SK-MEL-5 (cell line): ENCODE measurements at places on chromosomes 1 and 21. TPM values are rescaled to one million over a fixed set of nuclear protein-coding genes. Genes with fewer than 3 reads are reported as not detected.

DNA sequence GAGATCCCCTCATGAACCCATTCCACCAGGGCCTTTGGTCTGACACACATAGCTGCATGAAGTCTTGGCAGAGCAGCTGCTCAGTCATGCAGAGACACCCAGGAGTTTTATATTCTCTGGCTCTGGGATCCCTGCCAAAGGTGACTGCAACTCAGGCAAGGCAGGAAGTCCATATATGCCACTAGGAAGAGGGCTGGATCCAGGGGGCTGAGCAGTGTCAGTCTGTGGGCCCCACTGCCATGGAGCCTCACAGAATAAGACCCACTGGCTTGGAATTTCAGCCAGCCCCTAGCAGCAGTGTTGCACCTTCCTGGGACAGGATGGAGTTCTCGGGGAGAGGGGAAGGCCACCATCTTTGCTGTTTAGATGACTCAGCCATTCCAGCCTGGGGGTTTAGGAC, 199.7 kb downstream of the TBX15 start:
- DNase-seq, result peak; percentile 0

DNA sequence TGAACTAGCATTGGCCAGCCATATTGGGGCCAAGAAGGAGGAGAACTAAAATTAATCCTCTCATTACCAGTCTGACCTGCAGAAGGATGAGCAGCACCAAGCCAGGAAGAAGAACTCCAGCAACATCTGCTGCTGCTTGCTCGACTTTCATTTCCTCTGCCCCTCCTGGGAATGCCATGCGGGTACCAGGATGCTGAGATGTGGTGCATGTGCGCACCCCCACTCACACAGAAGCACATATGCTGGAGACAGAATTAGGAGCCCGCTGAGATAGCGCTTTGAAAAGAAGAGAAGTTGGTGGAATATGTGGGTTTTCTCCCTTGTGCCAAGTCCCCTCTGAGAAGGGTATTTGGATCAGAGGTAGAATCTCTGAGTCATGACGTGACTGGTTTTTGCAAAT, 70.4 kb downstream of the PLXNA2 start:
- no peak for DNase-seq

The VCAM1 gene
- not detected in 2 replicates for total RNA-seq

The NBPF6 gene
- total RNA-seq, result not detected in 2 replicates

- DNase-seq, result no peak
Measured at GRCh38 chr1:33709174-33709782, 154.6 kb upstream of the HMGB4 start.

The KCNC4 gene
- total RNA-seq, result 1.8 and 2.7 TPM in 2 replicates

DNA sequence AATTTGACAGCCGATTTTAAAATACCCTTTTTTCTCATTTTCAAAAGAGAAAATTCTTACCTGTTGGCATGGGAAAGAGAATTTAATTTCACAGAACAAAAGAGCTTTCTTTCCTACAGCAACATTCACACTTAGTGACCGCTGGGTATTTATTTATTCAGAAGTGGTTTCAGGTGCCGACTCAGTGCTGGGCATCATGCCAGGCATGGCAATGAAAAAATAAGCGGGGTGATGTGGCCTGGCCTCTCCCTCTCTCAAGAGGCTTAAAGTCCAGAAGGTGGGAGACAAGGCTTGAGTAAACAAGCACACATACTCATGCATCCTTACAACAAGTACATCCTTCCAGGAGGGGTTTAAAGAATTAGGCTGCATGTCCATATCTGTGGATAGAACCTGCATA, 4.1 kb upstream of the PCP4 start:
- no peak for DNase-seq

DNA sequence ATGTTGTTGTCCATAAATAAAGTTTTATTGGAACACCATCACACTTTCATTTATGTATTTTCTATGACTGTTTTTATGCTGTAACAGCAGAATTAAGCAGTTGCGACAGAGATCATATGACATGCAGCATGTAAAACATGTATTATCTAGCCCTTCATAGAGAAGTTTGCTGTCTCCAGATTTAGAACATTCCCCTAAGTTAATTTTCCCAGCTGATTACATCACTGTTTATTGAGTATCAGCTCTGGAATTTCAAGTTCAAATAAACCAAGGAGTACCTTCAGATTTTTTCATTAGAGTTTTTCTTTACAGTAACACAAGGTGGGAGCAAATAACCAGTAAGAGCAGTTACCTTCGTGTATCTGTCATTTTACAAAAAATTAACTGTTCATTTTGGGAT, 792.8 kb downstream of the USP25 start:
- DNase-seq, result no peak

DNA sequence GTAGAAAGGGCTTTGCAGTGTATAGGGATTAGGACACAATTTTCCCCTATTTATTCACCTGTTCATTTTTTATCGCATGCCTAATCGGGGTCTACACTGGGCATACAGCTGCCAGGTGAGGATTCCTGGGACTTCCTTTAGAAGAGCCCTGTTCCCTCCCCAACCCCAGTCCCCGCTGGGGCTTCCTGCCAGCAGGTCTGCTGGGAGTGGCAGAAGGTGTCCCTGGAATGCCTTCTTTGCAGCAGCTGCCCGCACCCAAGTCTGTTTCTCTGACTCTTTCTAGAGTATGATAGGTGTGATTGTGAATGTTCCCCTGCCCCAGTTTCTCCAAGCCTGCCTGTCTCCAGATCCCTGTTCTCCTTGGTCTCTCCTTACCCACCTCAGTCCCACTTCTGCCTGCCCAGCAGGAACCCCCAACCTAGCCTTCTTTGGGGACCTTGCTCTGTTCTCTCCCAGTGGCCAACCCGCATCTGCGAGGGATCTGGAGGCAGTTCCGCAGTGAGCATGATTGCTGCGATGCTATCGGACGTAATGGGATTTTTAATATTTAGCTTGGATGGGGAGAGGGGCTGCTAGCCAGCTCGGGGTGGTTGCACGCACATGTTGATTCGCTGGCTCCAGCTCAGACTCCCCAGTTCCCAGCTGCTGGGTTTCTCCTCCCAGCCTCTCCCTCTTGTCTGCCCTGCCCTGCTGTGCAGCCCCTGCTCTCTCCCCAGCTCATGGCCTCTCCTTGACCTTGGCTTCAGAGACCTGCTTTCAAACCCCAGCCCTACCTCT, 79.8 kb downstream of the EPHB2 start:
- DNase-seq, result no peak

DNA sequence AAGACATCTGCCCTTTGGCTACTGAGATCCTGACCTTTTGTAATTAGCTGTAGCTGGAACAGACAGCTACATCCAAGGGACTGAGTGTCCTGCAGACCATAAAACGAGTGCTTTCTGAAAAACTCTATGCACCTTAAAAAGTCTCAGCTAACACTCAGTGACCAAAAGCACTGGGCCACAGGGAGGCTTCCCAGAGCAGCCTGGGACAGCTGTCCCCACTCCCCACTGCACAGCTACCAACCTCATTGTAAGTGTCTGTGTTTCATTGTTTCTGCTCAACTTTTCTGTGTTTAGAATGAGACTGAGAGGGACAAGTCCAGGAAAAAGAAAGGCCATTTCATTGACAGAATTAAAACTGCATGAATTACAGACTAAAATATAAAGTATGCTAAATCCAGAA, 80.7 kb downstream of the SMYD2 start:
- no peak for DNase-seq

- no peak for DNase-seq
Measured at GRCh38 chr21:21439761-21440160, 441.6 kb downstream of the NCAM2 start.

- peak; percentile 74 for DNase-seq
Measured at GRCh38 chr1:155218854-155219591, 10.5 kb downstream of the MTX1 start.

The XKR8 gene
- total RNA-seq, result not detected in 2 replicates

DNA sequence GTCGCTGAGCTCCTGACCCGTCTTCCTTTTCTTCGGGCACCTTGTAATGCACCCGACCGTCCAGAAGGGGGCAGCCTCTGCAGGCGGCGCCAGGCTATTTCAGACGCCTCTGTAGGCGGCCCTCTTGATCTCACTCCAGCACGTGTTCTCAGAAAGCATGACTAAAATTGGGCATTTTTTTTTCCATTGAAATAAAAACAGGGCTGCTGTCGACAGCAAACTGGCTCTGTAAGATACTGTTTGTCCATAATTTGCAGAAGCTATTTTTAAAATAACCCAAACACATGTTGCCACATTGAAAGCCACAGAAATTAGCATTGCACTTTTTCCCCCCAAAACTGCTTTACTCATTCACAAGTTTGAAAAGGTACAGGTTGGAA, 78.0 kb downstream of the STUM start:
- DNase-seq, result peak; percentile 81

The IGSF3 gene
- 33.2 and 35.2 TPM in 2 replicates for total RNA-seq

DNA sequence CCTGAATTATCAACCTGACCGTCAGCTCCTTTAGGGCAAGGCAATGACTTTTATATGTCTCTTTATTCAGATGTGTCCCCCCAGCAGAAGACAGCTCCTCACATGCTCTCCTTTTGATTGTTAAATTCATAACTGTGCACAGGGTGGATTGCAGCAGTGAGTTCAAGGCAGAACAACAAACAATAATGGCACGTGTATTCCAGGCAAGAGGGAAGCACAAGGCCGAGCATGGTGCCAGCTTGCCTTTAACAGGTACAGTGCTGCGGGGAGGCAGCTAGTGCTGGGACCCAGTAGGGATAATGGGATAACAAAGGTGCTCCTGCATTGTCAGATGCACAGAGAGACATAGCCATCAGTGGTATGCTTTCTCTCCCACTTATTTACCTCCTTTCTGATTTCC, 248.4 kb downstream of the RHOU start:
- no peak for DNase-seq

- DNase-seq, result no peak
Measured at GRCh38 chr1:165173818-165174217, 182.7 kb downstream of the LMX1A start.

The BSDC1 gene
- 40.7 and 46.8 TPM in 2 replicates for total RNA-seq

DNA sequence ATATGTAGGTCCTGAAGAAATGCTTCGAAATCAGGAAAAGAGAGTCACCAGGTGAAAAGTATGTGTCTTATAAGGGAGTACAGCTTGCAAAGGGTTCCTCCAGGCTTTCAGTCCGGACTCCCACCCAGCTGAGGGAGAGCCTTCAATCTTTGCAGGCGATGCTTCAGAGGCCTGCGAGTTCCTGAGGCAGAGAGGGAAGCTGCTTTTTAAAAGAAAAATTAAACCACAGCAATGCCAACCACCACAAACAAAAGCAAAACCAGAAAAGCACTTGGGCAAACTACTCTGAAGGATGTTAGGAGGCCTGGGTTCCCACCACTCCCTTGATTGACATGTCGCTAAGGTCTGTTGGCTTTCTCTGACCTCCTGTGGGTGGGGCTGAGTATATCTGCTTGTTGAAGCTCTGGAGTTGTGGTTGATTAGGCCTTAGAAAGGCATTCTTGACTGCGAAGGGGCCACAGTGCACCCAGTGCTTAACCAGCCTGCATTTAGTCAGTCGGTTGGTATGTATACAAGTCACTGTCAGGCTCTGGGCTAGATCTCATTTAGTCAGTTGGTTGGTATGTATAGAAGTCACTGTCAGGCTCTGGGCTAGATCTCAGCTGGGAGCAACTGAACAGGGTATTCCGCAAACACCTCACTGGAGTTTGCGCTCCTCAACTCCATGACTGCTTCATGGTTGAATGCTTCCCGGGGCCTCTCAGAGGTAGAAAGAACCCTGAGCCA, 1.2 kb downstream of the NIPAL3 start:
- DNase-seq, result no peak

The NHLH1 gene
- total RNA-seq, result not detected in 2 replicates

- DNase-seq, result no peak
Measured at GRCh38 chr1:206666954-206667665, 17.6 kb upstream of the MAPKAPK2 start.

The OXCT2 gene
- total RNA-seq, result 0.24 and 0.26 TPM in 2 replicates

DNA sequence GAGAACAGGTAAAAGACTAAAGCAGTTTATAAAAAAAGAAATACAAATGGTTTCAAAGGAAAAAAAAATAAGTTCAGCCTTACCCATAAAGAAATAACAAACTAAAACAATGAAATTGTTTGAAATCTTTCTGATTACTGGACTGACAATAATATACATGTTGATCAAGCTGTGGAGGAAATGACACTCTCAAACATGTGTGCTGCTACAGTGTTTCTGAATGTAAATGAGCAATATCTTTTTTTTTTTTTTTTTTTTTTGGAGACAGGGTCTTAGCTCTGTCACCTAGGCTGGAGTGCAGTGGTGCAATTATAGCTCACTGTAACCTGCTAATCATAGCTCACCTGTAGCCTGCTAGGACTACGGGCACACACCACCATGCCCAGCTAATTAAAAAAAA, 6.5 kb downstream of the EPS15 start:
- no peak for DNase-seq
